Stimulated activated CD4-positive, alpha-beta T cell treated with anti-CD3 and anti-CD28 coated beads, Interleukin-15, amount 100 ng/mL, for 1 hour (primary cell): ENCODE measurements at places on chromosomes 2 and 18.

- no peak for DNase-seq
Observed at GRCh38 chr2:232200195-232200594, 178.4 kb upstream of the ALPP start.

- no peak for DNase-seq
Observed at GRCh38 chr2:63486861-63487290, 101.4 kb downstream of the WDPCP start.

- no peak for DNase-seq
Observed at GRCh38 chr2:18950361-18950851, 361.0 kb upstream of the NT5C1B start.

GRCh38 chr2:30729031-30729430 is 78.2 kb downstream of the CAPN13 start:
- no peak for DNase-seq

DNA sequence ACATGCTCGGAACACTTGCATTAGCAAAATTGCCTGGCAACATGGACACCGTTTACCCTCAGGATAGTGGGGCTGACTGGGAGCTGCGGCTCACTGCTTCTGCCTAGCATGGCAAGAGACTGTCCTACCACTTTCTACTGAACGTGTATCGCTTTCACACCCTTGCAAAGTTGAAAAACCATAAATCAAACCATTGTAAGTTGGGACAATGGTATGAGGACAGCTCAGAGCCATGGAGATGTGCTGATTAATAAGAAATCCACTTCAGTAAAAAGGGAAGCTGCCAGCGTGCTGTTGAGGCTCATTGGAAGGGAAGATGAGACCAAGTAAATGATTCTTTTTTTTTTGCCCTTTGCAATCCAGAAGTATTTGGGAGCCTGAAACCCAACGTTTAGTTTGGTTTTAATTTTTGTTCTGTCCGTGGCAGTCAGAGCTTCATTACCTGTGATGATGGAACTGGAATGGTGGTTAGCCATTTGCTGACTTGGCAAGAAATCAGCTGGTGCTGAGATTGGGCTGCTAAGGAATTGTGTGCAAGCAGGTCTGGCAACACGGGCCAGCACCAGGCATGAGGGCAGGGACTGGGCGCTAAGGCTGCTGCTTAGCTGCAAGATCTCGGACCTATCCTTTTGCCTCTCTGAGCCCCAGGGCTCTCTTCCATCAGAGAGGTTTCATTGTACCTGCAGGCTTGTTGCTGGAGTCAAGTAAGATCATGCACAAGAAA is 75.5 kb upstream of the HS6ST1 start:
- DNase-seq: no peak

DNA sequence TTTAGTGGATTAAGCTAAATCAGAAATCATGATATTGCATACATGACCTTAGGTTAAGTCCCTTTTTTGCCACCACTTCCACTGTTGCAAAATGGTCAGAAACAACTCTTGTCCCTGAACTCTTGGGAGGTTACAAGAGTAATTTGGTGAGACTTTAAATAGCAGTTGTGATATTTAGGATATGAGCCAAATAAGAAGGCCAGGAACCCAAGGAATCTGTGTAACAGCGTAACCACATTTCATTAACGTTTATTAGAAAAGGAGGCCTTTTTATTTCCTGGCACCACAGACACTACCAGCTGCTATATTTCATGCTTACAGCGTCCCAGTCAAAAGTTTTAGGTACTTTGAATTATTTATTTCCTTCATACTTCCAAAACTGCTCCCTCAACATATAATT is 268.0 kb downstream of the GPD2 start:
- DNase-seq: no peak

DNA sequence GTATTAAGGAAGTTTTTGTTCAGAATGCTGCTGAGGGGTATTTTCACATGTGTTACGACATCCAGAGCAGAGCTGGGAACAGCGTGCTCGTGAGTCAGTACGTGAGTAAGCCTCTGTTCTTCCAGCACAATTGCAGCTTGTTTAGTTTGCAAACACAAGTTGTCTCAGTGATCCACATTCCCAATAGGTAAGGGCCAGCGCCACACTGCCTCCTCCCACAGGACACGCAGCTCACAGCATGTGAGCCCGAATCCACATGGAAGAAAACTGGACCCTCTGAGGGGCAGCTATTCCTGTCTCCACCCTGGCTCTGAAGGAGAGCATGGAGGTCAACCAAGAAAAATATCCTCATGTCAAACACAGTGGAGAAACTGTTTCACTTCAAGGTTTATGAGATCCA is 173.9 kb upstream of the PID1 start:
- no peak for DNase-seq

DNA sequence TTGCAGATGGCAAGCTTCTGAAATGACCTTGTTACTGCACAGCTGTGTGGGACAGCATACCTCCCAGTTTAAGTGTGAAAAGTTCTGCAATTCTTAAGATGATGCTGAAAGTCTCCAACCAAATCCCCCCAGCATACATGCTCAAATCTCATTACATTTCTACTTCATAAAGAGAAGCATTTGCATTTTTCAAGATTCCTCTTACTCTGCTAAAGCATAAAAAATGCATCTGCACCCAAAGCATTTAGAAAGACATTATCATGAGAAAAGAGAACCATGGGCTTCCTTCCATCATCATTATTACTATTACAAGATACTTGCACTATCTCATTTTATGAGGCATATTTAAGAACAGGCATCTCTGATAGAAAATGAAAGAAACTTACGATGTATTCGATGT is 236.9 kb upstream of the REV1 start:
- DNase-seq: no peak

- no peak for DNase-seq
Observed at GRCh38 chr2:21404827-21405625, 281.3 kb downstream of the TDRD15 start.

DNA sequence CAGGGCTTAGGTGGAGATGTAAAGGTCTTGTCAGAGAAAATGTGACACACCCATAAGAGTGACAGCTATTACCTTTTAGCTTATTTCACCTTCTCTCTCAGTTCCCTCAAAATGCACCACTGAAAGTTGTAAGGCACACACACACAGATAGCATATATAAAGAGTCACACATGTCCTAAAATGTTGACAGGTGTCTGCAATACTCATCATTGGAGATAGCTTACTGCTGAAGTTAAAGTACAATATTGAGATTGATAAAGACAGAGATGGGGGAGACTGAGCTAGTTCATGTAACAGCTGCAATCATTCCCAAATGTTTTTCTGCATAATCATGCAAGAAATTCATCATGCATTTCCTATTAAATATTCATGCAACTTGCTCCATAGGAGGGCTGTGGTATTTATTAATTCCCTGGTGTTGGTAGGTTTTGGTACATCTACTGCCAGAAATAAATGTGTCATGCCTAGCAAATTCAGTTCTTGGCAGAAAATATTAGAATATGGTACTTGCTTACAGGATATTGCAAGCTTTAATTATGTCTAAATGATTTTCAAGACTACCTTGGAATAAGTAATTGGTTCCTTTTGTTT is 118.8 kb upstream of the RBMS1 start:
- no peak for DNase-seq

DNA sequence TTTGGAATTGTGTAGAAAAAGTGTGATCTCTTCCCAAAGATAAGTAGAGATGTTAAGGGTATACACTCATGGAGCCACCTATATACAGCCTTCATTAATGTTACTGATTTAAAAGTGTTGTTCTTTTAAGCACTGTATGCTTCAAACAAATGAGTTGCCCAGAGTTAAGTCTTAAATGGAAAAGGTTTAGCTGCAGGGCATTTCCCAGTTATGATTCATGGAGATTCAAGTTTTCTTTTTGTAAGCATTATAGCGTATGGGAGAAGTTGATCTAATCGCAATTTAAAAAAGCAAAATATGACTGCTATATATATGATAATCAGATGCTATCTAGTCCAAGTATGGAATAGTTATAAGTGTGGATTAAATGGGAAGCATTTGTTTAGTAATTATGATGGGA is 4.8 kb downstream of the PDK1 start:
- no peak for DNase-seq

DNA sequence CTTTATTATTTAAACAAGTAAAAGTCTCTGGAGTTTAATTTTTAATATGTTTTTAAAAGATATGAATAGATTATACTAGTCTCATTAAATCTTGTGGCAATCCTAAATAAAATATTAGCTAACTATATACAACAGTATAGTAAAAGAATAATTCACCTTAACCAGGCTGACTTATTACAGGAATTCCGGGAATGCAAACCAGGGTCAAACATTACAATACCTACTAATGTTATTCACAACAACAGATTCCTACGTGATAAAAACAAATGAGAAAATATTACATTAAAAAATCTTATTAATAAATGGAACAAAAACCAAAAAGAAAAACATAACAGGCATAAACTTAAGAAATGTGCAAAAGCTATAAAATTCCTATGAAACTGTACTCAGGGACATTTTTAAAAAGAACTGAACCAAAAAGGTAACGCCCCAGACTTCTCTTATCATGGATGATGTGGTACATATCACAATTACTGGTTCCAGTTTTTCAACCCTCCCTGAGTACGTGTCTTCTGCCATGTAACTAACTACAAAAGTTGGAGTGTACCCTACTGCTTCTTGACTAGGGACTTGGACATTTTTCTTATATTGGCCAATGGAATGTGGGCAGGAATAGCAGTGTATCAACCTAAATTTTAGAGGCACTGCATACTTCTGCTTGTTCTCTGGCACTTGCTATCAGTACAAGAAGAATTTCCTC is 20.2 kb downstream of the TTC21B start:
- DNase-seq: no peak

DNA sequence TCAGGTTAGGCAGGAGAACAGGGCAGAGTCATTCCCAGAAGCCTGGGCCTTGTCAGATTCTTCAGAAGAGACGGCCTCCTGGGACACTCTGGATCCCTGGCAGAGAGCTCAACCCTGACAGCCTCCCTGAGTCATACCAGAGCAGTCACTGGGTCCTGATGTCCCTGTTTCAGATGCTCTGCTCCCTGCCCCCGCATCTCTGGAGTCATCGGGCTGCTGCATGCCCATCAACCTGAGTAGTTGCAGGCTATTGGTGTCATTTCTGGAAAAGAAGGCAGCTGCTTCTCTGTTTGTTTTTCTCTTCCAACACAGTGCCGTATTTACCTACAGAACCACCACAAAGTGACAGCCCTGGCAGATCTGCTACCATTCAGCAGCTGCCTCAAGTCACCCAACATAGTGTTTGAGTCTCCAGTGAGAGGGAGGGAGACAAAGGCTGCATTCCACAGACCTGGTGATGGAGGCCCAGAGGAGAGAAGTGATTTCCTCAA is 145.1 kb downstream of the B3GNT2 start:
- no peak for DNase-seq

- no peak for DNase-seq
Observed at GRCh38 chr2:224359569-224359968, 42.3 kb downstream of the FAM124B start.

DNA sequence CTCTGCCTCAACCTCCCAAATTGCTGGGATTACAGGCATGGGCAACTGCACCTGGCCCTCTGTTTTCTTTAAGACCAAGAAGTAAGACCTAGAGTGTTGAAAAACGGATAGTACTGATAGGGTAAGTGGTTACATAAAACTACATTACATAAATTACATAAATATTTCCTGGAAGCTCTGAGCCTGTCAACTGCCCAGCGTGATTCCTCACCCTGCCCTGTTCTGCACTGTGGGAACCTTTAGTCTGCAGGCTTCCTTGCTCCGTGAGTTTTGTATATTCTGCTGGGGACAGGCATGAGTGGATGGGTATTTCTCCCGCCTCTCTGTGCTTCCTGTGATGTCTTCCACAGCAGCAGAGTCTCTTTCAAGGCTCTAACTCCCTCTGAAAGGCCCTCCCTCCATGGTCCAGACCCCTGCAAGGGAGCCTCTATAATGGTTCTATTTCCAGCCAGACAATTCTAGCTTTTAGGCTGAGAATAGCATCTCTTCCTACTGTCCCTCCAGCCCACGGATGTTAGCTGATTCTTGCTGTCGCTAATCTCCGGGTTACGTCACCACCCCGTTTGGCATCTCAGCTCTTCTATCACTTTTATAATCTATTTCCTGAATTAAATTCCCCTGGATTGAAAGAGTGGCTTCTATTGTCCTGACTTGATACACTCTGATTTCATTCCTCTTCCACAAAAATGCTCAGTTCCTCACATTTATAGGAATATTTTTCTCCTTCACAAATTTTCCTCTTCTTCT is 49.5 kb upstream of the PLEKHM3 start:
- DNase-seq: no peak

- no peak for DNase-seq
Observed at GRCh38 chr2:197888321-197888720, 83.9 kb downstream of the PLCL1 start.

- DNase-seq: no peak
Observed at GRCh38 chr2:17658251-17658843, 95.3 kb downstream of the SMC6 start.

DNA sequence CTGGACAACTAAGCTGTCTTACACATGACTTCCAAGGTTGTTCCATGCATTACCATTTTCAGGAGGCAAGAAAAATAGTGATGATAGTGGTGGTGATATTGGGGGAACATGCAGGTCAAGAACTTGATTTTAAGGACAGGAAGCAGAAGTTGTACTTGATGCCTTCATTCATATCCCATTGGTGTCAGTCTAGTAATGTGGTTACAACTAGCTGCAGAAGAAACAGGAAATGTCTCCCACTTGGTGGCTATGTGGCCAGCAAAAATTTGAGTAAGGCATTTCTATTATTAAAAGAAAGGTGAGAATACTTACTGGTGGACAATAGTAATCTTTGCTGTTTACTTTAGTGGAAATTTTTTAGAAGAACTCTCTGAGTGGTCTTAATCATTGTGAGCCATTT is 103.4 kb downstream of the ALMS1 start:
- no peak for DNase-seq

DNA sequence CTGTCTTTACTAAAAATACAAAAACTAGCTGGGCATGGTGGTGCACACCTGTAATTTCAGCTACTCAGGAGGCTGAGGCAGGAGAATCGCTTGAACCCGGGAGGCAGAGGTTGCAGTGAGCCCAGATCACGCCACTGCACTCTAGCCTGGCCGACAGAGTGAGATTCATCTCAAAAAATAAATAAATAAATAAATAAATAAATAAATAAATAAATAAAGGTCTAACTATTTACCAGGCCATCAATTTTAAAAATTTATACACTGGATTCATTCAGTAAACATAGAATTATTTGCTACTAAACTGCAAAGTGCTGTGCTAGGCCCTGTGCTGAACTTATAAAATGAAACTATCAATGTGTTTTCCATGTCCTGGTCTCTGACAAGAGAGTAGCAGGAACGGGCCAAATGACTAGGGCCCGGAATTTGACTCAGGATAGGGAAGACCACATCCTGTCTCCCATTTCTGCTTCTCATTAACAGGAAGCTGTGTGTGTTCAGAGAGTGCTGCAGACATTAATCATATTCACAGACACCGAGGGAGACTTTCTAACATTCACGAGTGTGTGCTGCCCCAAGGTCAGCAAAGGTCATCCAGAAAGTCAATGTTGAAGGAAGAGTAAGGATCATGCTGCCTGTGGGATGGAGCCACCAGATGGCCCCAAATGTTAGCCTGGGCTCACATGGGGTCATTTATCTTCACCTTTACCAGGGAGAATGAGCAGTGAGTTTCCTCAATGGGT is 95.8 kb downstream of the SPP2 start:
- DNase-seq: no peak
